Thoracic aorta (tissue), 2 donors: ENCODE measurements at places on chromosomes 1 and 21.
A peak's percentile ranks its signal among the peaks of the same experiment; 100 is the strongest.

DNA sequence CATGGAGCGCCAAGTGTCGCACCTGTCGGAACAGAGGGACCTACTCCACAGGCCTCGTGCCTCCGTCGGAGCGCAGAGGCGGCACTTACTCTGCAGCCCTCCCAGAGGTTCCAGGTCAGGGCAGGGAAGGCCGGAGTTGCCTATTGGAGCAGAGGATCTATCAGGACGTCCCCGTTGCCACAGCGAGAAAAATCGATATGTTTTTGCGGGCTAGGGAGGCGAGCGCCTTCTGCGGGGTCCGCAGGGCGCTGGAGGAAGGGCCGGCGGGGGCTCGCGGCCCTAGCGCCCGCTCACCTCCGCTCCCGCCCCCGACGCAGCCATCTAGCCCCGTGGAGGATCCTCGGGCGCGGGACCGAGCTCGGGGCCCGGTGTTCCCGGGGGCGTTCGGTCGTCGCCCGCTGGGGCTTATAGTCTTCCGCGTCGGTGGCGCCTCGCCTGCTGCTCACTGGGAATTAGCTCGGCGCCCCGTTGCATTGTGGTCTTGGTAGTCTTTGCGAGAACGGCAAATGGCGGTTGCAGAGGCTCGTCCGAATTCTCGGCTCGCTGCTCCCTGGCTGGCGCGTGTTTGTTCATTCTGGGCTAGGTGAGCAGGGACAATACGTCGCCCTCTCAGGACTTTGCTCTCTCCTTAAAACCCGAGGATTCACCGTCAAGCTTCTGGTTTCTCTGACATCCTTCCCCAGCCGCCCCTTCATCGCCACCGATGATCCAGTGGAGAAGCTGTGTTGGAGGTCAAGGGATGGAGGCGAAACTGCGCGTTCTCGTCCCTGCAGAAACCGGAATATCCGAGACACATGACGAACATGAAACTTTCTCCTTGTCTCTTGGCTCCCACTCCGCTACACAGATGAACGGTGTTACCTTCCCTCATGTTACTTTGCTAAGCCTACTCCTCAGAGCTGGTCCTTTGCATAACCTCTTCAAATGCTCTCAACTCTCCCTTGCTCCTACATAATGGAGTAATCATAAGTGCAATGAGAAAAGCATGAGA lies at the start of gene JTB:
Gene JTB (minus strand): TSS at position 425 of the 991 bp plus-strand sequence. CDS start 422 bp downstream, at position 3.
- peak within 1 kb of the TSS; percentile 85 for H3K4me3 ChIP-seq
- H3K27me3 ChIP-seq = no peaks in the 10 kb centered on the region
- peaks cover 23% of the 10 kb centered on the region for H3K36me3 ChIP-seq
- peak within 1 kb of the TSS; percentile 84 for H3K27ac ChIP-seq
- H3K4me1 ChIP-seq = peaks cover 10% of the 10 kb centered on the region
- DNase-seq = peak; percentile 74

DNA sequence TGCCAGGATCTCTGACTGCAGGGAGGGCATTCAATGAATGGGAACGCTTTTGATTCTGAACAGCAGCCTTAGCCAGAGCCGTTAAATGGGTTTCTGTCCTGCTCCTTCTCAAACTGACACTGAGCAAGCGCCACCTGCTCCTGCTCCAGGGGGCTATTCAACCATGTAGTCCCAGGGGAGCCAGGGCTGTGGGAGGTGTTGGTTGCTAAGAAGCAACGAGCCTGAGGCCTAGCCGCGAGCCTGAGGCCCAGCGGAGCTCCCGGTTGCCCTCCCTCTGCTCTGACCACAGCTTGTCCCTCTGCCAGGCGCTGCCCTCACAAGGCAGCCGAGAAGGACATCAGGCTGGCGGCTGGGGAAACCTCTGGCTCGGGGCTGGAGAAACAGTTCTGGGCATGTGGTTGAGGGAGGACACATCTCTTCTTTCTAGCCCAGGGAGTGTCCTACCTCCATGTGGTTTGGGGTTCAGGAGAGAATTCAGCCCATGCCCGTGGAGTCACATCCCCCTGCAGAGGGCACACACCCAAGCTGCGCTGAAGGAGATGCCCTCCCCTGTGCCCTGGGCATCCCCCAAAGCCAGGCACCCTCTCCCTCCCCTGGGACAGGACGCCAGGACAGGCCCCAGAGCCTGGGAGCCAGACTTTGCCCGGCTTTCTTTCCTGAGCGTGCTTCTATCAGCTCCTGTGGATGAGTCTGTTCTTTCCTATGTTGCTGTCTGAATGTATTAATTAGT lies 18.0 kb downstream of the PCP4 start:
- no peaks in the 10 kb centered on the region for H3K4me1 ChIP-seq
- H3K27ac ChIP-seq = peak overlapping the region; percentile 35
- no peaks in the 10 kb centered on the region for H3K36me3 ChIP-seq
- H3K27me3 ChIP-seq = no peaks in the 10 kb centered on the region
- DNase-seq = no peak

- no peak overlapping the region for H3K27ac ChIP-seq
- no peak for DNase-seq
- H3K4me1 ChIP-seq = no peaks in the 10 kb centered on the region
- no peaks in the 10 kb centered on the region for H3K36me3 ChIP-seq
- H3K4me3 ChIP-seq = no peak overlapping the region
Observed at GRCh38 chr1:175470078-175470477, 273.3 kb downstream of the TNR start.

DNA sequence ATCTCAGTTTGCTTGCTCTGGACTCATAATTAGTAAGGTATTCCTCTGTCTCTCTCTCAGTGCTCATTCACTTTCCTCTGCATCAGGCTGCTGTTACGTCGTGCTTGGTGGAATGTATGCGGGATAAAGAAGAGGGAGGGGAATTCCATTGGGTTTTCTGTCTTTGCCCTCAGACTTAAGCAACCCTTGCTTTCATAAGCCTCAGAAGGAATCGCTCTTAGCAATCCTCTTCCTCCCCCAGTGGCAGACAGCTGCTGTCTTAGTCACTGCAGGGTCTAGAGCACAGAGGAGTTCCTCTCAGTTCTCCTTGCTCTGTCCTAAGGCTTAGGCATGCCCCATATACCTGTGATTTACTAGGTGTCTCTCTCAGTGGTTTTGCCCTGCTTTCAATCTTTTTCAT lies 19.1 kb upstream of the NTMT2 start:
- no peak for DNase-seq
- H3K4me1 ChIP-seq = no peaks in the 10 kb centered on the region
- H3K27me3 ChIP-seq = no peaks in the 10 kb centered on the region
- no peaks in the 10 kb centered on the region for H3K36me3 ChIP-seq
- H3K27ac ChIP-seq = no peak overlapping the region

- no peaks in the 10 kb centered on the region for H3K27me3 ChIP-seq
- no peaks in the 10 kb centered on the region for H3K36me3 ChIP-seq
- no peak for DNase-seq
- H3K27ac ChIP-seq = no peak overlapping the region
- peaks cover 9% of the 10 kb centered on the region for H3K4me1 ChIP-seq
Observed at GRCh38 chr1:172417557-172417956, 2.9 kb upstream of the C1orf105 start.

DNA sequence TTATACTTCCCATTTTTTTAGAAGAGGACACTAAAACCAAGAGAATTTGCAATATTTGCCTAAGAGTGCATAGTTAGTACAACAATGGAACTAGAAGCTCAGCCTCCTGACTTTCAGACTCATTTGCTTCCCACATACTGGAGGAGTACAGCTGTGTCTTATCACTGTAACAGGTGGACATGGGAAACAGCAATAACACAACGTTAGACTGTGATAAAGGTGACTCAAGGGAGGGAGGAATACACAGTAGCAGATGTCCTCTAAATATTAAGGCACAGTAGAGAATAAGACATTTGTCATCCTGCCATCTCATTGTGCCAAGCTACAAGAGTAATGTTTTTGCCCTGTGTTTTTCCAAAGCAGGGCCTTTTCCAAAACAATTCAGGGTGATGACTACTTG lies 55.4 kb upstream of the JAK1 start:
- H3K4me1 ChIP-seq = peaks cover 21% of the 10 kb centered on the region
- H3K4me3 ChIP-seq = no peak overlapping the region
- H3K27me3 ChIP-seq = no peaks in the 10 kb centered on the region
- no peak for DNase-seq
- H3K36me3 ChIP-seq = no peaks in the 10 kb centered on the region
- H3K27ac ChIP-seq = no peak overlapping the region

DNA sequence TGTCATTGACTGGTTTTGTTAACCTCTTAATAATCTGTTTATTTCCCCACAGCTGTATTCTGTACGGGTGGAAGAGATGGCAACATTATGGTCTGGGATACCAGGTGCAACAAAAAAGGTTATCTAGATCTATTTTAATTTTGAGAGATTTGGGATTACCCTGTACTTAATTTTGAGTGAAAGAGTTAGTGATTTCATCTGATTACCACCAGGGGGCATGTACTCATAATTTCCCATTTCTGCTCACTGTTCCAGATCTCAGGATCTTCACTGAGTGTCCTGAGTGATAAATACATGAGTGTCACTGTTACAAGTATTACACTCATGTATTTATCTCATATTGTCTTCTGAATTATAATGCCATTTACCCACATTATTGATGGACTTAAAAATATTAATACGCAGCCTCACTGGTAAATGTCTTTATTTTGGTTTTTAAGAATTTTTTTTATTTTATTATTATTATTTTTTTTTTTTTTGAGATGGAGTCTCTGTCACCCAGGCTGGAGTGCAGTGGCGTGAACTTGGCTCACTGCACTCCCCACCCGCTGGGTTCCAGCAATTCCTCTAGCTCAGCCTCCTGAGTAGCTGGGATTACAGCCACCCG lies 27.4 kb downstream of the DTL start:
- H3K27ac ChIP-seq = no peak overlapping the region
- no peaks in the 10 kb centered on the region for H3K4me1 ChIP-seq
- no peak for DNase-seq
- no peaks in the 10 kb centered on the region for H3K36me3 ChIP-seq
- H3K27me3 ChIP-seq = no peaks in the 10 kb centered on the region

- no peak overlapping the region for H3K4me3 ChIP-seq
- DNase-seq = no peak
- H3K4me1 ChIP-seq = peaks cover 41% of the 10 kb centered on the region
- H3K27me3 ChIP-seq = no peaks in the 10 kb centered on the region
Observed at GRCh38 chr1:218380125-218380977, 35.2 kb downstream of the TGFB2 start.
